Nucleus accumbens (tissue), 56 donors: ENCODE measurements at places on chromosomes 16 and 17.

DNA sequence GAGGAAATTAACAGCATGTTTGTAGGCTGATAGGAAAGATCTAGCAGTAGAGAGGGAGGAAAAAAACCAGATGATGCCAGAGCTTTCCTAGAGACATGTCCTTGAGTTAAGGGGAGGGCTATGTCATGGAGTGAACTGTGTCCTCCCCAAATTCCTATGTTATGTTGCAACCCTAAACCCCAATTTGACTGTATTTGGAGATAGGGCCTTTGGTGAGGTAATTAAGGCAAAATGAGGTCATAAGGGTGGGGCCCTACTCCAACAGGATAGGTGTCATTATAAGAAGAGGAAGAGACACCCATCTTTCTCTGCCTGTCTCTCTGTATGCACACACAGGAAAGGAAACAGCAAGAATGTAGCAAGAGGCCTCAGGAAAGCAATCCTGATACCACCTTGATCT lies 195.3 kb upstream of the AXIN2 start:
- no peak for DNase-seq

GRCh38 chr16:1920727-1921171 lies 2.5 kb upstream of the HS3ST6 start:
- DNase-seq, result no peak

- no peak for DNase-seq
Observed at GRCh38 chr16:9800186-9800738, 382.0 kb downstream of the GRIN2A start.

DNA sequence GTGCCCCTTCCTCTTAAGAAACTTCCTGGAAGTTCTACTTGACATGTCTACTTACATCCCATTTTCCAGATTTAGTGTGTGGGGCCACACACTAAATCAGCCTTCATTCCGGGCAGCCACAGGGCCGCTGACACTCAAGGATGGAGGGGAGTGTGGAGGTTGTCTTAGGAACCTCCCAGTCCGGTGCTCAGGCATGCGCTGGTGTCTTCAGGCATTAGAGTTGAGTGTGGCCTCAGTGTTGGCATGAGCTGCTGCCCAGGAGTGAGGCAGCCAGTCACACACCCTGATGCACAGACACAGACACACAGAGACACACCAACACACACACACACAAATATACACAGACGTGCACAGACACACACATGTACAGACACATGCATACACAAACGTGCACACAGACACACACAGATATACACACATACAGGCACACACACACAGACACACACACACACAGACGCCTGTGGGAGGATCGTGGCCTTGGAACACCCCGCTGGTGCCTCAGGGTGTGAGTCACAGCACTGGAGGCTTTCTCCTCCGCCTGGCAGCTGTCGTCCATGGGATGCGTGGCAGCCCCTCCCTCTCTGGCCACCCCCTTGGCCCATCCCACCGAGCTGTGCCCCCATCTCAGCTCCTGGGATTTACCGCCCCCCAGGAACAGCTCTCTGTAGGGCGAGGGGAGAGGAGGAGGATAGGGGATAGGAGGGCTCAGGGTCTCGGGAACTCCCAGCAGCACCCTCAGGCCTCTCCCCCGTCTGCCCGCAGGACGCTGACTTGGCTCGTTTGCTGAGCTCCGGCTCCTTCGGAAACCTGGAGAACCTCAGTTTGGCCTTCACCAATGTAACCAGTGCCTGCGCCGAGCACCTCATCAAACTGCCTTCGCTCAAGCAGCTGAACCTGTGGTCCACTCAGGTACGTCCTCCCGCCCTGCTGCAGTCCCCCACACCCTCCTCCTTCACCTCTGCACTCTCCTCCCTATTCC lies 75.6 kb upstream of the PLCG2 start:
- DNase-seq, result no peak

DNA sequence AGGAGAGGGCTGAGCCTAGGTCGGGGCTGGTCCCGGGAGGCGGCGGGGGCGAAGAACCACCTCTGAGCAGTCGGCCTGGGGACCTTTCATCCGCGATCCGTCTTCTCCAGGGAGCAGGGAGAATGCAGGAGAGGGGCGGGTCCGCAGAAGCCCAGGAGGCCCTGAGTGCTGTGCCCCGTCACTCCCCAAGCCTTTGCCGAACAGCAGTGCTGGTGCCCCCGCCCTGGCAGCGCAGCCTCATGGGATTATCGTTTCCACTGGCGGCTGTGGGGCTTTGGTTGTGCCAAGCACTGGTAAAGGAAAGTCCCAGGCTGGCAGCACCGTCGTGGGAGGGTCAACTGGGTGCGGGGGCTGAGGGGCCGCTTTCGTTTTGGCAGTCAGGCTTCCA lies 631 bp downstream of the TBL3 start:
- no peak for DNase-seq

GRCh38 chr16:77944631-77945030 lies 77.7 kb upstream of the CLEC3A start:
- no peak for DNase-seq

GRCh38 chr16:30113711-30114333 lies 485 bp upstream of the GDPD3 start:
- DNase-seq, result no peak

DNA sequence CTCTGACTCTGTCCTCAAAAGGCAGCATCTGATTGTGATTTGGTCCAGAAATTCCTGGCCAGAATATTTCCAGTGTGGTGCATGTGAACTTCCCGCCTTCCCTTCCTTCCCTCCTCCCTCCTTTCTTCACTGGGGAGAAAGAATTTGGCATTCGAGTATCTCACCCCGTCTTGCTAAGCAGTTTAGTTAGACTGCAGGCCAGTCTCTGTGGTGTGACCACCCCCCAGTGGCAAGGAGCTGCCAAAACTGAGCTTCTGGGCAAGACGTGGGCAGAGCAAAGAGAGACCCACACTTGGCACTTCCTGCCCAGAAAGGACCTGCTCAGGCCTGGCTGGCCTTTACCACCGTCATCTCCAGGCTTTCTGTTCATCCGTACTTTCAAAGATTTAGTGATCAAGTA lies 36.4 kb downstream of the SNX20 start:
- peak; percentile 2 for DNase-seq

DNA sequence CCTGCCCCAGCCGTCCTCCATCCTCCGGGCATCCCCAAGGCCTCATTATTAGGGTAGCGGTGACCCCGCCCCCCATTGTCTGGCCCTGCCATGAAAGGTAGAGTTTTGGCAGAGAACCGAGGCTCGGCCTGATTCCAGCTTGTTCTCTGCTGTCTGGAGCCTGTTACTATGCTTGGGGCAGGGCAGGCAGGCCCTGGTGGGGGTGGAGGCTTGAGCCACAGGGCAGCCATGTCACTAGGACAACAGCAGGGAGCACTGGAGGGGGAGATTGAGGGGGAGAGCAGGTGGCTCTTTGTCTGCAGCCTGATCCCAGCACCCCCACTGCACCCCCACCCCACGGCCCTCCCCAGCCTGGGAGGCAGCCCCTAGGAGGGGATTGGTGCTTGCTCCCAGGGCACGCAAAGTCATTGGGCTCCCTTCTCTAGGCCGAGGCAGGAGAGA lies 15.4 kb downstream of the RHBDL3 start:
- DNase-seq, result no peak

DNA sequence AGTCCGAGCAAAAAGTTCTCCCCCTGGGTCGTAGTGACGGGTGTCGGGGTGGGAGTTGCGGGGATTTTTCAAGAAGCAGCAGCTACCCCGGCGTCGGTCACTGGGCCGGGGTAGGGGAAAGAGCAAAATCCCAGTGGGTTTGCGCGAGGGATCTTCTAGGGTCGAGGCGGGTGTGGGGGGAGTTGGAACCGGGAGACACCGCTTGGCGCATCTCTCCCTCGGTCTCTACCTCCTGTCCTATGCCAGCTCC lies 2.3 kb upstream of the UBTF start:
- DNase-seq, result no peak

DNA sequence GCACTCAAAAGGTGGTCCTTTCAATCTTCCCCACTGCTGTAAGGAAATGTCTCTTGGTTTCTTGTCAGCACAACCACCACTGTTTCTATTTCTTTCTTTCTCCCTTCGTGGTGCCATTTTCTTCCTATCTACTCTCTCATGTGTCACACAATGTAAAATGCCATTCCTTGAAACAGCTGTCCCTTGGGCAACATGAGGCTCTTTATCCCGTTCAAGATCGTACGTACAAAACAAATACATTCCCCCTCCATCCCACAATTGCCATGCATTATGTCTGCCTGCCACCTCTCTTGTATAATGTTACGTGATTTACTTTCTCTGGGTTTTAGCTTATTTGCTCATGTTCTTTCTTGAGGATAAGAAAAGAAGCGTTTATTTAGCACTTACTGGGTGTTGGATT lies 410.6 kb downstream of the HS3ST4 start:
- DNase-seq, result no peak

DNA sequence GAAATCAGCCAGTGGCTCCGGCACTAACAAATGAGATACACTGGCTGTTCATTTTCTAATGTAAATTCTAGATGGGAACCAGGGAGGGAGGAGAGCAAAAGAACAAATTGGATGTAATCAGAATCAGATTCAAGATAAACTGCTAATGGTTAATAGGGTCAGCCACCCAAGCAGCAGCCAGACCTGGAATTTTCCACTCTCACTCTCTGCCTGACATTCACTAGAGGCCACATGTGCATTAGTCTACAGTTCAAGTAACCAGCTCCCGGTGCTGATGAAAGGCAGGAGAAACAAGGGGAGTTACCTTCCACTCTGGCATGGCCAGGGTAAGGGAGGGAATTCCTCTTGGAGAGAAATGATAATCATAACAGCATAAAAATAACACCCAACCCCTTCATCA lies 597.7 kb downstream of the TOX3 start:
- no peak for DNase-seq

DNA sequence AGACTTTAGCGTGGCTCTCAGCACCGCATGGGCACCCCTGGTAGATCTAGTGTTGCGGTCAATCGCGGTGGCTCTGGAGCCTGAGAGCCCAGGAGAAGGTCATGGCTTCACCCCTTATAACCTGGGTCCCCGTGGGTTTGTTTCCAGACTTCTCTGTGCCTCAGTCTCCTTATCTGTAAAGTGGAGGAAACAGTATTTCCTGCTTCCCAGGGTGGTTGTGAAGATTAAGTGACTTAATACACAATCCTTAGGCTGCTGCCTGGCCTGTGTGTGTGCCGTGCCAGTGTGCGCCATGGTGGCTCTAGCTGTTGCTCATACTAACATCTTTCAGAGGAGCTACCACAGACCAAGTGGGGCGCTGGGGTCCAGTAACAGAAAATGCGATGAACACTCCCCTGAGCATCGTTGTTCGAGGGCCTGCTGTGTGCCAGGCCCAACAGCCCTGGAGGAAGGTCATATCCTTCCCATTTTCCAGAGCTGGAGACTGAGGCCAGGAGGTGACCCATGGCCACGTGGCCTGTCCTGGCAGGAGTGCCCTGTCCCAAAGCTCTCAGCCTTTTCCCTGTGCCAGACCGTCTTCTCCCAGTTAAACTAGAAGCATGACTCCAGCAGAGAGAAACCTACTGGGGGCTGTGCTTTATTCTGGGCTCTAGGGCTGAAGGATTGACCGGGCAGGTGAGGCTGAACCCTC lies 70.1 kb downstream of the CMIP start:
- DNase-seq, result no peak

DNA sequence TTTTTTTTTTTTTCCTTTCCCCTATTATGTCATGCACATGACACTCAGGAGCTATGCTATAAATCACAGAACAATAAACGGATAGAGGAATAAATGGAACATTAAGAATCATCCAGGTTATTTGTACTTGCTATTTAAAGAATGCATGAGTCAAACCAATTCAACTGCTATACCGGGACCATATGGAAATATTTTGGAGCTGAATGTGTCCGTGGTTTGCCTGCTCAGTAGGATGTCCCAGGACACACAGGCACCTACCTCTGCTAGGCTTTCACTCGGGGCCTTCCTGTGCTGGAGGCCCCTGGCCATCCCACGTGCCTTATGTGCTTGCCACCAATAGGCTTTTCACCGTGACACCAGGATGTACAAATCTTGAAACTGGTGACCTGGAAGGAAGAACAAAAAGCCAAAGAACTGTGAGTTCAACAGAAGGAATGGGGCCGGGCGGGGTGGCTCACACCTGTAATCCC lies 15.3 kb upstream of the SEC14L1 start:
- no peak for DNase-seq

GRCh38 chr16:24717411-24717810 lies 12.0 kb upstream of the TNRC6A start:
- no peak for DNase-seq

- no peak for DNase-seq
Observed at GRCh38 chr17:38970804-38971203, 3.6 kb upstream of the FBXO47 start.

DNA sequence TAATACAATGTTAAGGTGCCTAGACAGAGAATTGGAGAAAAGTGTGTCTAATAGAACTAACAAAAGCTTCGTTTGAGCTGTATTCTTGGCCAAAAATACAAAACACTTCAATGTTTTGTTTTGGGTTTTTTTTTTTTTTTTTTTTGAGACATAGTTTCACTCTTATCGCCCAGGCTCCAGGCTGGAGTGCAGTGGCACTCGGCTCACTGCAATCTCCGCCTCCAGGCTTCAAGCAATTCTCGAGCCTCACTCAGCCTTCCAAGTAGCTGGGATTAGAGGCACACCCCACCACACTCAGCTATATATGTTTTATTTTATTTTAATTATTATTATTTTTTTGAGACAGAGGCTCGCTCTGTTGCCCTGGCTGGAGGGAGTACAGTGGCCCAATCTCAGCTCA lies 38.3 kb upstream of the CARMIL2 start:
- no peak for DNase-seq
